ENCODE measurements at places on chromosomes 3 and 15.

GRCh38 chr3:41234823-41235721 lies 35.8 kb downstream of the CTNNB1 start:
- DNase-seq: no peak

DNA sequence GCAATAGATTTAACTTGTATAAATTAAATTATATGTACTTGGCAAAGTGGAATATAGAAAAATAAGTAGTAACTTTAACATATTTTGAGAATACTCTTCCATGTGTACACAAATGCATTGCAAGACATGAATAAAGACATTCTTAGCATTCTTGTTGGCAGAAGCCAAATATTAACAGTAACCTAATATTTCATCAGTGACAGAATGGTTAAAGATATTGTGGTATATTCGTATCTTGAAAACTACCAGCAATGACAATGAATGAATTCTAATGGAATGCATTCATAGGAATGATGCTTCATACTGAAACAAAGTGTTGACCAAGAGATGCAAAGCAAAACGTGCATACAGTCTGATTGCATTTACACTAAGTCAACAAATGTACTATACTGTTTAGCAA lies 524.7 kb downstream of the GRM7 start:
- DNase-seq: no peak

- DNase-seq: no peak
These were observed 452 bp upstream of the SV2B start for GRCh38 chr15:91099616-91099994.

DNA sequence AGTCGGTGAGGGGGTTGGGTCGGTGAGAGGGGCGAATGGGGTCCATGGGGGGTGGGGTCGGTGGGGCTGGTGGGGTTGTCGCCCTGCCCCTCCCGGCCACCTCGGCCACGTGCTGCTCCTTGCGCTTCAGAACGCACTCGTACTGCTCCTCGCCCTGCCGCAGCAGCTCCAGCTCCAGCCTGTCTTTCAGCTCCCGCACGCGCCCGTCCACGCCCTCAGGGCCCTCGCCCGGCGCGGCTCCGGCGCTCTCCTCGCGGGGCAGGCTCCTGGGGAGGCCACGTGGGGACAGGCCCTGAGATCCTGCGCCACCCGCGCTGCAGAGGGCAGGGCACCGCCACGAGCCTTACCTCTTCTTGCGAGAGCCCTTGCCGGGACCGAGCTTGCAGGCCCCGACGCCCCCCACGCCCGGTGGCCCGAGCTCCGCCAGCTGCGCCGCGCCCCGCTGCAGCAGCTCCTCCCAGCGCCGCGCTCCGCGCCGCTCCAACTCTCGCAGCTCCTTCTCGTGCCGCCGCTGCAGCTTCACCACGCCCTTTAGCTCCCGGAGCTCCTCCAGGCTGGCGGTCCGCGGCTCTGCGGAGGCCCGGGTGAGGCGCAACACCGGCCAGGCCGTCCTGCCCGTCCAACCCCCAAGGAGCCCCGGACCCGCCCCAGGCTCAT lies 8.2 kb upstream of the ANKRD63 start:
- DNase-seq: no peak

GRCh38 chr15:77532067-77532710 lies 100.5 kb downstream of the LINGO1 start:
- DNase-seq: no peak

- DNase-seq: no peak
These were observed at the start of gene PLSCR5 for GRCh38 chr3:146605106-146605505. Gene PLSCR5 (minus strand): TSS chr3:146605346. CDS start chr3:146605212, 134 bp downstream.

- DNase-seq: no peak
These were observed 46.6 kb downstream of the ABTB1 start for GRCh38 chr3:127719369-127719768.

- DNase-seq: no peak
These were observed 36.6 kb downstream of the ATP6V1A start for GRCh38 chr3:113783463-113783862.

DNA sequence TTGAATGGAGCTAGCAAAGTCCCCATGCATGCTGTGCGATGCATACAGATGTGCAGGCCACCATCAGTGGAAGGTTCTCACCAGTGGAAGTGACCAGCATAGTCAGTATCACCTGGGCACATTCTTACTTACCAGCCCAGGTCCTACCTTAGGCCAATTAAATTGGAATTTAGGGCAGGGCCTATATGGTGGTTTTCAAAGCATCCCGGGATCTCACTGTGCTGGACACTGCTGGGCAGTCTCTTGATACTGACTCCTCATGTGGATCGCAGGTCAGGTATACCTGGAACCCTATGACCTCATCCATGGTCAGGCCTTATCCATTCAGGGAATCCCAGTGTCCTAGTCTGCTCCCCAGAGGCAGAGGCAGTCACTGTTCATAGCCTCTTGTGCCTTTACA lies 336.6 kb upstream of the NR2E3 start:
- no peak for DNase-seq

DNA sequence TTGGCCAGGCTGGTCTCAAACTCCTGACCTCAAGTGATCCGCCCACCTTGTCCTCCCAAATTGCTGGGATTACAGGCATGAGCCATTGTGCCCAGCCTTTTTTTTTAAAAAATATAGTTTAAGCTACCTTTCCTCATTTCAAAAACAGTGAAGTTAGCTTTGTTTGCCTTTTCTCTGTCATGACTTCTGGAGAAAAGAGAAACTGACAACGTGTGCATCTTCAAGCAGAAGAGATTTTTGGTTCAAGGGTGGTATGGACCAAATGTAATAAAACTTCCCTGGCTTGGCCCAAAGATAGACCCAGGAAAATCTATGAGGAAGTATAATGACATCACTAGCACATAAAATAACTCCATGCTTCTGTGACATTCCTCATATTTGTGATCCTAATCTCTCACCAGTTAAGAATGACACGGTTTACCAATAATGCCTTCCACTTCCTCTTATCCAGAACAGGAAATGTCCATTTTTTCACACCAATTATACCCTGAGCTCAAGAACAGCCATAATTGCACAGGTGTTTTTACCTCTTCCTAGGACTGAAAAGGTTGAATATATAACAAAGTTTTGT lies 781.2 kb upstream of the NR2F2 start:
- no peak for DNase-seq

- DNase-seq: no peak
These were observed 31.4 kb downstream of the HRH1 start for GRCh38 chr3:11185564-11186317.

DNA sequence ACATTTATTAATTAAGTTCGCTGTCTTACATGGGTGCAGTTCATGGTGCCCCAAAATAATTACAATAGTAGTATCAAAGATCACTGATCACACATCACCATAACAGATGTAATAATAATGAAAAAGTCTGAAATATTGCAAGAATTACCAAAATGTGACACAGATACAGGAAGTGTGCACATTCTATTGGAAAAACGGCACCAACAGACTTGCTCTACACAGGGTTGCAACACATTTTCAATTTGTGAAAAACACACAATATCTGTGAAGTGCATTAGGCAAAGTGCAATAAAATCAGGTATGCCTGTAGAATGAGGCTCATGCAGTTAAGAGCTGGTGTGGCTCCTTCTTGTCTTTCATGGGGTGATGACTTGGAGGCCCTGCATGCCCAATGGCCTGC lies 265.8 kb downstream of the RPLP1 start:
- DNase-seq: no peak

DNA sequence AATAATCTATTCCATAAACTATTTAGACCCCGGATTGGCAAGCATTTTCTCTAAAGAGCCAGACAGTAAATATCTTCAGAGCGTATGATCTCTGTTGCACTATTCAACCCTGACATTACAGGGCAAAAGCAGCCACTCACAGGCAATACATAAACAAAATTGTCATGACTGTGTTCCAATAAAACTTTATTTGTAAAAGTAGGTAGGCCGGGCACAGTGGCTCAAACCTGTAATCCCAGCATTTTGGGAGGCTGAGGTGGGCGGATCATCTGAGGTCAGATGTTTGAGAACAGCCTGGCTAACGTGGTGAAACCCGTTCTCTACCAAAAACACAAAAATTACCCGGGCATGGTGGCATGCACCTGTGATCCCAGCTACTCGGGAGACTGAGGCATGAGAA lies 66.5 kb downstream of the ADAMTS9 start:
- no peak for DNase-seq

GRCh38 chr3:72343078-72343477 lies 505.2 kb downstream of the SHQ1 start:
- DNase-seq: no peak

- DNase-seq: no peak
These were observed 5.6 kb upstream of the PYDC2 start for GRCh38 chr3:191455257-191455952.

- DNase-seq: no peak
These were observed 424 bp downstream of the HAUS2 start for GRCh38 chr15:42549032-42549491.

DNA sequence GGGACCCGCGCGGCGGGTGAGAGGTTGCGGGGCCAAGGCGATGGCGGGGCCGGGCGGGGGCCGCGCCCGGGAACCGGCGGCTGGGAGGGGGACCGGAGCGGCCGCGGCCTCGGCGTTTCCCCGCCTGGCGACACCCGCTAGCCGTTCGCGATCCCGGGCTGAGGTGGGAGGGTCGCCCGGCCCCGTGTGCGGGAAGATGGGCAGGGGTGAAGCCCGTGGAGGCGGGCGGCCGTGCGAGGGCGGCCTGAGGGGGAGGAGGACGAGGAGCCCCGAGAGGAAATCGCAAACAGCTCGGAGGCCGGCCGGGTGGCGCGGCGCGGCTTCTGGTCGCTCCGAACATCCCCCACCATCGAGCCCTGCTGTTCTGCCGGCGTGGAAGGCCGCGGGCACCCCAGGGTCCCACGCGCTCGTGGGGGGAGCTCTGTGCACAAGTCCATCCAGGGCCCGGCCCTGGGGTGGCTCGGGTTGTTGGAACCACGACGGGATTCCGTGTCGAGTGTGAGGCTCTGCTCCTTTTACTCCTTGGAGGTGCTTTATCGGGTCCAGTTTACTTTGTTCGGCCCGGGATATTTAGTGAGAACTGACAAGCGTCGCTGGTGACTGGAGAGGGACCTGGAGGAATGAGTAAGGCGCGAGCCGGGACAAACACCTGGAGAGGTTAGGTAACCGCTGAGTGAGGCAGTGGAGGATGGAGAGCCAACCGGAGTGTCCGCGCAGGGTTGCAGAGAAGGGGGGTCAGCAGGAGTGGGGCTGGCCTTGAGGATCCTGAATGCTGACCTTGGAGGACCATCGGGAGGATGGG lies 728 bp downstream of the CRTC3 start:
- peak; percentile 31 for DNase-seq

GRCh38 chr3:163821841-163822240 lies 1256.5 kb downstream of the SI start:
- DNase-seq: no peak

GRCh38 chr3:165742351-165742750 lies 94.9 kb downstream of the BCHE start:
- DNase-seq: no peak

- DNase-seq: no peak
These were observed 166.9 kb upstream of the UMPS start for GRCh38 chr3:124563376-124563775.

DNA sequence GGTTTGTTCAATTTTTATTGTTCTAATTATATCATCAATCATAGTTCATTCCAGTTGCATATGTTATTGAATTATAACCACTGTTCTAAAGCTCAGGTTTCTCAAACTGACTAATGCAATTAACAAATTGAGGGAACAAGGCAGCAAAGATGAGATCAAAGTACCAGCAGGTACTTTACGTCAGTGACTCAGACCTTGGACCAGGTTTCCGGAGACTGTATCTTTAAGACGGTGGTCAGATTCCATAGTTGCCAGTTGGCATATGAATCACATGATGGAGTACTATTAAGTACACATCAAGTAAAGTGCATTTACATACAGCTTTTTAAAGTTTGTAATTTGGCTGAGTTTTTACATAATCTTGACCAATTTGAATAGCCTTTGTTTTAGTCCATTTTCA lies 583.6 kb upstream of the ROBO2 start:
- no peak for DNase-seq

GRCh38 chr3:37661615-37662306 lies 199.9 kb upstream of the CTDSPL start:
- DNase-seq: no peak

- DNase-seq: no peak
These were observed 33.9 kb downstream of the GRAMD2A start for GRCh38 chr15:72163719-72164118.

- no peak for DNase-seq
These were observed 109.7 kb upstream of the ALDH1A3 start for GRCh38 chr15:100769975-100770340.

DNA sequence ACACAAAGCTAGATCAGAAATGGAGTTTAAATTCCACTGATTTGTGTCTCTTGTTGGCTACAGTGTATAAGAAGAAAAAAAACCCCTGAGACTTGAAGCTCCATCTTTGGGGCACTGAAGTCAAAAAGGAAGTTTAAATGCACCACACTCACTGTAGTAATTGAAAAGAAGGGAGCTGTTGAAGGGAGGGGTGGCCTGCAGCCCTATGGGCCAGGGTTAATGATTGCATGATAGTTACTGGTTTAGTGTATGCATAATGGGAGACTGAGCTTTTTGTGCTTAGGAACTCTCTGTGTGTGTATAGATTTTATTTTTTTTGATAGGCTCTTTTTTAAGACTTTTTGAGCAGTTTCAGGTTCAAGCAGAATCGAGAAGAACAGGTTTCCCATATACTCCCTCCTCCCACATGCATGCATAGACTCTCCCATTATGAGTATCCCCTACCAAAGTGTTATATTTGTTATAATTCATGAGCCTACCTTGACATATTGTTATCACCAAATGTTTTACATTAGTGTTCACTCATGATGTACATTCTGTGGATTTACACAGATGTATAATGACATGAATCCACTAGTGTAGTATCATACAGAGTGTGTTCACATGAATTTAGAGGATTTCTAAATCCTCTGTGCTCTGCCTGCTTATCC lies 88.2 kb downstream of the TNFAIP8L3 start:
- no peak for DNase-seq

- no peak for DNase-seq
These were observed 305.7 kb downstream of the RYR3 start for GRCh38 chr15:33616475-33616874.

- DNase-seq: no peak
These were observed 156.0 kb upstream of the MCTP2 start for GRCh38 chr15:94075349-94075748.

GRCh38 chr15:27820232-27820631 lies 278.9 kb downstream of the OCA2 start:
- no peak for DNase-seq

All from effector memory CD8-positive, alpha-beta T cell (primary cell).